ENCODE measurements at places on chromosomes 5 and 9.

- no peak for DNase-seq
These were observed 62.0 kb downstream of the ANKRD33B start for GRCh38 chr5:10625700-10626472.

DNA sequence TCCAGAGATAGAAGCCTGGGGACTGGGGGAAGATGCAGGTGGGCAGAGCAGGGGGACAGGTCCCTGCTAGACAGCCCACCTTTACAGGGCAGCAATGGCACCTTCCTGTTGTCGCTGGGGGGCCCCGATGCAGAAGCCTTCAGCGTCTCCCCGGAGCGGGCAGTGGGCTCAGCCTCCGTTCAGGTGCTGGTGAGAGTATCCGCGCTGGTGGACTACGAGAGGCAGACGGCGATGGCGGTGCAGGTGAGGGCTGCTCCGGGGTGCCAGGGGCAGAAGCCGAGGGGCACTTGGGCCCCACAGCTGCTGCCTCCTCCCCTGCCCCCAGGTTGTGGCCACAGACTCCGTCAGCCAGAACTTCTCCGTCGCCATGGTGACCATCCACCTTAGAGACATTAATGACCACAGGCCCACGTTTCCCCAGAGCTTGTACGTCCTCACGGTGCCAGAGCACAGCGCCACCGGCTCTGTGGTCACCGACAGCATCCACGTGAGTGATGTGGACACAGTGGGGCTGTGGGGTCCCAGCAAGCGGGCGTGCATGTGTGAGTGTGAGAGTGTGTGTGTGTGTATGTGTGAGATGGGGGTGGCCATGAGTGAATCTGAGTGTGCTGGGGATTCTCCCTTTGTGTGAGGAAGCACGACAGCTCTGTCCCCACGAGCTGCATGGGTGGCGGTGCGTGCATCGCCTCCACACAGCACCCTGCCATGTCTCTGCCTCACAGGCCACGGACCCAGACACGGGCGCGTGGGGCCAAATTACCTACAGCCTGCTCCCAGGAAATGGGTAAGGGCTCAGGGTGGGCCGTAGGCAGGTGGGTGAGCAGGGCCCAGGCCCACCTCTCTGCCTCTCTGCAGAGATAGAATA lies 28.4 kb downstream of the CDHR2 start:
- DNase-seq, result no peak

DNA sequence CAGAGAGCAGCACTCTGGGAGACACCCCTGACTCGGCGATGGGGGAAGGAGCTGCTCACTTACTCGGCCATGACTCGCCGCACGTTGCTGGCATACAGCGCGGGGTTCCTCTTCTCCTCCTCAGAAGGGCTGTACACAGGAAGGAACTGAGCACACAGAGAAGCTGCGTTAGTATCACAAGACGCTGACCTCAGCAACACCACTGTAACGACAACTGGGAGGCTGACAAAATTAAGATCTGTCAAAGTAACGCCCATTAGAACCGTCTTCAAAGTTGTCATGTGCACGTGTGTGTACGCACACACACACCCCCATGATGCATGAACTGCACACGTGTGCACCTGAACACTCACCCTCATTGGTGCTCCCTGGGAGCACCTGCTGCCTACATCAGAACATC lies 32.1 kb upstream of the SLC6A3 start:
- DNase-seq, result no peak

DNA sequence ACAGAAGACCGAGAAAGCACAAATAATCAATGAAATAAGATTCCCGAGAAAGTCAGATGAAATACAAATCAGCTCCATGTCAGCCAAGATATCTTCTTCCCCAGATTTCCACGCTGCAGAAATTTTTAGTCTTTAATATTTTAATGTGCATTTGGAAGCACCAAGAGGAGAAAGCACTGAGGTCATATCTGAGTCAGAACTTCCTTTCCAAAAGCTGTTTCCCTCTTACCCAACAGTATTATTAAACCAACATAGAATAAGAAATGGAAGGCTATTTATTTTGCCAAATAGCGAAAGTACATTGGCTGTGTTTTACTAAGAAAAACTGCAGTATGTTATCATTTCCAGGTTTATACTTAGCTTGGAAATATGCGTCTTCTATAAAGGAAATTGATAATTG lies 772.1 kb upstream of the CDH9 start:
- DNase-seq, result no peak

DNA sequence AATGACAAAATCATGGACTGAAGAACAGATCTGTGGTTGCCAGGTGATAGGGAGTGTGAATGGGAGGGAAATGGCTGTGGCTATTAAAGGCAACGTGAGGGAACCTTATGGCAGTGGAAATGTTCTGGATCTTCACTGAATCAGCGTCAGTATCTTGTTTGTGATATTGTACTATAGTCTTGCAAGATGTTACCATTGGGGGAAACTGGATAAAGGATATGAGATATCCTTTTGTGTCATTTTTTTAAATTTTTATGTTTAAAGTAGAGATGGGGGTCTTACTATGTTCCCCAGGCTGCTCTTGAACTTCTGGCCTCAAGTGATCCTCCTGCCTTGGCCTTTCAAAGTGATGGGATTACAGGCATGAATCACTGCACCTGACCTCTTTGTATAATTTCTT lies 95.5 kb downstream of the RPS23 start:
- DNase-seq, result no peak

DNA sequence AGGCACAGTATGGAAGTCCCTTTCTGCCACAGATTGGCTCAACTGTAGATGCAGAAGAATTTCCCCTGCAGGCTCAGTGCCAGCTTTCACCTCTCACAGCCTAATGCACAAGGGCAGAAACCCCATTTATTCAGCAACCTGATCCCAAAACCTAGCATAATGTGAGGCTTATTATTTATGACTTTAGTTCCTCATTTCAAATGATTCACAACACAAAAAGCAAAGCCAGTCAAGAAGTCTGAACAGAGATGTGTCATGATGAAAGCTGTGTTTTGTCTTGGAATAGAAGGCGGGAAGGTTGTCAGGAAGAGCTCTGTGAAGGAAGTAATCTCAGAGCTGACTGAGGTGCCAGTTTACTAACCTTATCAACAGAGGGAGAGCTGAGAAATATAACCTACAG lies 369.7 kb downstream of the LRRC70 start:
- DNase-seq, result no peak

GRCh38 chr5:66963559-66963971 lies 233.0 kb downstream of the CD180 start:
- no peak for DNase-seq

DNA sequence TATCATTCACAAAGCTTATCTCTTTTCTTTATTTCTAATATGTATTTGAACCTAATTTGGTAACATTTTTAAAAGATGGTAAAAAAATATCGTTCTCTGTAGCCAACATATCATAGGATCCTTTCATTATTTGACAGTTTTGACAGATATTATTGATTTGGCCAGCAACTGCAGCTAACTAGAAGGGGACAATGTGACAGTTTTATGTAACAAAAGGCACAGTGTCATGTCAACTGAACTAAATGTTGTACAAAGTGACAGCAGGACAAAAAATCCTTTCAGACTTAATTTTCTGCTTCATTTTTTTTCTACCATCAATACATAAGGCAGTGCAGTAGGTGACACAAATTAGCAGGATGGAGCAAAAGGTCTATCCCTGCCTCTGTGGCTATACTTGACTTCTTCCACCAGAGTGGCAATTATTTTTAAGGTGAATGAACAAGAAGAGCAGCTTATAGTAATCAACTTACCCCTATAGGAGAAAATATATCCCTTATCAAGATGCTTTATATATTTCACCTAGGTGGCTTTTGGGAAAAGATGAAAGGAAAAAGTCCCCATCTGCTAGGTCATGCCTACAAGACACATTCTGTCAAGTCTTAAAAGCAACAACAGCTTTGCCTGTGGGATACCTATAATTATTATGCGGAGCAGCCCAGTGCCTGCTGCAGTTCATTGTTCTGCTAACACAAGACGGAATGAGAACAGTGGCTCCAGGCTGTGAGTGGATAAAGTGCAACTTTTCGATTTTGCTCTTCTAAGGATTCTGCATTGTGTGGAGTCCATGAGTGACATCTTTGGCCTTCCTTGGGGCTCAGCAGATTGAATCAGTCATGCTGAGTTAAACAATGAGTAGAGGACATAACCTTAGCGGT lies 694.9 kb downstream of the ISL1 start:
- DNase-seq, result no peak

DNA sequence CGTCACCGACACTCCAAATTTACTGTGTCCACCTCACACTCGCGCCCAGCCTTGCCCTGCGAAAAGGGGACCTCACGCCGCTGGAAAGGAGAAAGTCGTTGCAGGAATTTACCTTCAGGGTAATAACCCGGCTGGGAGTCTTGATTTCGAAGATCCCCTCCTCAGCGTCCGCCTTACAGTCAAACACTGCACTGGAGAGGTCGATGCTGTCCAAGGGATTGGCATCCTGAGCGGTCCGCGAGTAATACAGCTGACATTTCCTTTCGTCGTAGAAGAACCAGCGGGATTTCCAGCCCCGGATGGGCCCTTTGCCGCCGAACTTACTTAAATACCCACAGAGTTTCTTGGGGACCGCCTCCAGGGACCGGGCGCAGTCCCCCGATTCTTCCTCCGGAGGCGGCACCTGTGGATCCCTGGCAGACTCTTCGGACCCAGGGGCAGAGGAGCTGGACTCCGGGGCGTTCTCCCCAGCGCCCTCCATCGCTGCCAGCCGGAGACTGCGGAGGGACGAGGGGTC lies 330 bp downstream of the TBC1D2 start:
- no peak for DNase-seq

DNA sequence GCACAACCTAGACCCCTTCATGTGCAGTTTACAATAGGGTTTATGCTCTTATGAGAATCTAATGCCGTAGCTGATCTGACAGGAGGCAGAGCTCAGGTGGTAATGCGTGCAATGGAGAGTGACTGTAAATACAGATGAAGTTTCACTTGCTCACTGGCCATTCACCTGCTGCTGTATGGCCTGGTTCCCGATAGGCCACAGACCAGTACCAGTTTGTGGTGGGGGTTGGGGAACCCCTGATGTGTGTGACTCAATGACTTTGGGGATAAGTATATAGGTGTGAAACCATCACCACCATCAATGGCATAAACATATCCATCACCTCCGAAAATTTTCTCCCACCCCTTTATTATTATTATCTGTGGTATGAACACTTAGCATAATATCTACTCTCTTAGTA lies 42.1 kb downstream of the TLR4 start:
- no peak for DNase-seq

GRCh38 chr5:133782736-133783135 lies 170.4 kb upstream of the FSTL4 start:
- DNase-seq, result no peak

GRCh38 chr5:61943713-61944112 lies 362.3 kb upstream of the KIF2A start:
- DNase-seq, result no peak

DNA sequence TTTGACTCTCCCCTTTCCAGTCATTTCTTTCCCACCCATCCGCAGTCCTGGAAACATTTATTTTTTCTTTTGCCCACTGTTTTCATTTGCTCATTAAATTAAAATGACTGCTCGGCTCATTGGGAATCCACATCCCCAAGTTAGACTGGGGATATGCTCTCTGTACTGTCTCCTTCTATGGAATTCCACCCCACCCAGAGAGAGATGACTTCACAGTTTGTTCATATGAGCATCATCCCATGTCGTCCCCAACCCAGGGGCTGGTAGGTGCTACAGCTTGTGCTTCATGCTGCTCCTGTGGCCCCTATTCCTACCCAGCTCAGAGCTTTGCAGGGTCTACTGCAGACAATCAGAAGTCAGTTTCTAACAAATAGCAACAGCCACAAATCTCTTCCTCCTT lies 16.5 kb upstream of the RARS1 start:
- DNase-seq, result no peak
